Hematopoietic multipotent progenitor cell (in vitro differentiated cells): ENCODE measurements at places on chromosomes 1 and 21.
A peak's percentile ranks its signal among the peaks of the same experiment; 100 is the strongest.

GRCh38 chr1:245856944-245857531, 650.0 kb downstream of the SMYD3 start:
- no peak for DNase-seq

- DNase-seq: no peak
These were observed 127.2 kb downstream of the FOXD2 start for GRCh38 chr1:47565092-47565491.

- no peak for DNase-seq
These were observed 66.8 kb upstream of the BACH1 start for GRCh38 chr21:29231756-29232529.

GRCh38 chr1:109787211-109787844, 23.6 kb upstream of the EPS8L3 start:
- DNase-seq: no peak

DNA sequence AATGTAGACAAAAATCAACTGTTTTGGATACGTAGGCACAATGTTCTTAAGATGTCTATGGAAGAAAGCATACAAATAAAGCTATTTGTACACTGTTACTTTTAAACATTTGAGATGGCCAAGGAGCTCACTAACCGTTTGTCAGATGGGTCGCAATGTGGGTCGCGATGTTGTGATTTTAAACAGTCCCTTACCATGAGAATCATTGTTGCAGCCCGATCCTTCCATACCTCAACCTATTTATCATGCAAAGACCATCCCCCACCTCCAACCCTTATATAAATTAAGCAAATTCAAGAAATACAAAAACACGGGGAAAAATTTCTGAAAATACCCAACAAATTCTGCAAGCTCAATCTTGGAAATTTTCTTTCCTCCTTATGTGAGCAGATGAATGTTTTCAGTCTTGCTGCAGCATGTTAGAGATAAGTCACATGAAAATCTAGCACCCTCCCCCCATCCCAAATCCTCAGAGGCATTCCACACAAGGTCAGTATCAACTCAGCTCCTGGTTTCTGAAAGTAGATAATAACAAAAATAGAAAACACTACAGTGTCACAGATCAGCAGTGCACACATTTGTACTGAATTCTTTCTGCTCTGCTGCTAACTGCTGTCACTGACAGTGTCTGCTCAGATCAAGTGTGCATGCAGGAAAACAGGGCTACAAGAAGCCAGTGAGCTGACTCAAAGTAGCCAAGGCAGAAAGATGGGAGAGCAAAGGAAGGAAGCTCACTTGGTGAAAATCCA, 92.9 kb upstream of the TTC39A start:
- no peak for DNase-seq

DNA sequence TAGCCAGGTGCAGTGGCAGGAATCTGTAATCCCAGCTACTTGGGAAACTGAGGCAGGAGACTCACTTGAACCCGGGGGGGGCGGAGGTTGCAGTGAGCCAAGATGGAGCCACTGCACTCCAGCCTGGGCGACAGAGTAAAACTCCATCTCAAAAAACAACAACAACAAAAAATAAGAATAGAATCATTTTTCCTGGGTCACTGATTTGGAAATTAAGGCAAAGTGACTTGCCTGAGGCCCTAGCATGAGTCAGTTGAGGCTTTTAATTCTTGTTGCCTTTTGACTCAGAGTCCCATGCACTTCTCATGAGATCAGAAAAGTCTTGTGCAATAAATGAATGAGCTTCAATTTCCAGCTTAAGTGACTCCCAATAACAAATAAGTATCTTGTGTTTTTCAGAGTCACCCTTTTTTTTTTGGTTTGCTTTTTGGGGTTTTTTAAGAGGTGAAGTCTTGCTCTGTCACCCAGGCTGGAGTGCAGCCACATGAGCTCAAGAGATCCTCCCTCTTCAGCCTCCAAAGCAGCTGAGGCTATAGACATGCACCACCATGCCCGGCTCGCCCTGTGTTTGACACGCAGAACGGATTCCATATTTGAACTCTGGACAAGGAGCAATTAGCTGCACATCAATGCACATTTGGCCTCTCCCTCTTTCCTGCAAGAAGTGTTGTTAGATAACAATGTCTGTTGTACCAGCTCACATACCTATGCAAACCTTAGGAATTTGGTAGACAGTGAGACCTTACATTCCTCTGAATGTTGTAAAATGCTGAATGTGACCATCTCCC, 3.4 kb upstream of the PLEKHM2 start:
- DNase-seq: no peak

- DNase-seq: no peak
These were observed 487 bp downstream of the HJV start for GRCh38 chr1:146021050-146021445.

DNA sequence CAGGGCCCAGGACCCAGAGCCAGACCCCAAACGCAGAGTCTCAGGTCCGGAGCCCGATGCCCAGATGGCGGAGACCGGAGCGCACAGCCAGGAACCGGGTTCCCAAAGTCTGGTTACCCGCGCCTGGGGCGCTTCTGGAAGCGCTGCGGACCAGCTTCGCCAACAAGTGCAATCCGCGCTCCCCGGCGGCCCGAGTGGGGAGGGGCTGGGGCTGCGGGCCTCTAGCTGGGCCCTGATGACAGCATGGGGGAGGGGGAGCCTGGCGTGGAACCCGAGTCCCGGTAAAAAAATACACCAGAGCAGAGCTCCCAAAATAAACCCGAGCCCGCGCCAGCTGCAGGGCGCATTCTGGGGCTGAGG, 494 bp downstream of the NT5C1A start:
- no peak for DNase-seq

DNA sequence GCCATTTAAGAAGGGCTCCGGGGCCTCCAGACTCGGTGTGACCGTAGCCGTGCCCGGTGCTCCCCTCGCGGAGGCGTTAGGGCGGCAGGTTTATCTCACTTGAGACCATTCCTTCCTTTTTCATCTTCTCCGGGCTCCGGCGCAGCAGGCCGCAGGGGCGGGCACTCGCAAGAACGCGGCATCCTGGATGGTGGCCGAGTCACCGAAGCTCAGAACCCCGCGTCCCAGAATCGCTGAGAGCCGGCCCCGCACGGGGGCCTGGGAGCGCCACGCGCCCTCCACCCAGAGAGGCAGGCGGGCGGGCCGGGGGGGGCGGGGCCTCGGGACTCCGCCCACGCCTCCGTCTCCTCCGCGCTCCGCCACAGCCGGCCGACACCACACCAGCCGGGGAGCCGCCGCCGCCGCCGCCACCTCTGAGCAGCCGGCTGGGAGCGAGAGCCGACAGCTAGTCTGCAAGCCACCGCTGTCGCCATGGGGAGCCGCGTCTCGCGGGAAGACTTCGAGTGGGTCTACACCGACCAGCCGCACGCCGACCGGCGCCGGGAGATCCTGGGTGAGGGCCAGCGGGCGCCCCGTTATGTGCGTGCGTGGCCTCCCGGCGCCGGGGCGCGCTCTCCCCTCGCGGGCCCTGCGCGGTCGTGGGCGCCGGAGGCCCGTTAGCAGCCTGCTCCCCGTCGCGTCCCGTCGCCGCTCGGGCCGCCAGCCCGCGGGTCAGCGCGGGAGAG, at the start of gene DEGS1:
DEGS1 (plus strand) TSS at position 375 of the 725 bp plus-strand sequence; CDS start at position 472, 97 bp downstream.
- DNase-seq: peak; percentile 90

- peak; percentile 4 for DNase-seq
These were observed 25.6 kb upstream of the MOB3C start for GRCh38 chr1:46642115-46642680.

GRCh38 chr1:28580722-28581530, 11.1 kb upstream of the RAB42 start:
- DNase-seq: peak; percentile 71

- no peak for DNase-seq
These were observed 13.2 kb downstream of the COQ8A start for GRCh38 chr1:226953175-226953800.

- DNase-seq: no peak
These were observed 63.9 kb downstream of the KCNK2 start for GRCh38 chr1:215146240-215146975.

DNA sequence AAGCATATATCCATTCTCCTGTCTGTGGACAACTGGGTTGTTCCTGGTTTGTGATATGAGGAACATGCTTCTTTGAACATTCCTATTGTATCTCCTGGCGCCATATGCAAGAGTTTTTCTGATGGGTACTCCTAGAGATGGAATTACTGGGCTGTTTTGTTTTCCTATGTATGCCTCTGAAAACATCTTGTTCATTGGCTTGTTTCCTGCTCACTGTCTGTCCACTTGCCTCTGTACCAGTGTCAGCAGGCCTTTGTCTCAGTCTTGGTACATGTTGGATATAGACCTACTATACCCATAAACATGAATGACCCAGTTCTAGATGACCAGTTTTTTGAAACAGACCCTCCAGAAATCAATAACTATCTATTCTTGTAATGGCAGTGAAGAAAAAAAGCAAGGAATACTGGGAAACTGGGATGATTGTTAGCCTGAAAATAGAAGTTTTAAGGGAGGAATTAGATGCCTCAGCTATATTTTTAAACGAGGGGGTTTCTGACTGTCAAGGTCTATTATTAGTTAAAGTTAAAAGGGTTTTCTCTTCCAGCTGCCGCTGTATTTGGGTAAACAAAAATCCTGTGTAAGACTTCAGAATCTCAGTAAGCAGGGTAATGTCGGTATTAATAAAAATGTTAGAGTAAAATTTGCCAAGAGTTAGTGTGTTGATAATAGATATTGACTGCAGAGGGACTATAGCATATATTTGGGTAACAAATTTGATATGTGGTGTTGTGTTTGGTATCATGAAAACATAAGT, 103.6 kb downstream of the RYR2 start:
- no peak for DNase-seq

DNA sequence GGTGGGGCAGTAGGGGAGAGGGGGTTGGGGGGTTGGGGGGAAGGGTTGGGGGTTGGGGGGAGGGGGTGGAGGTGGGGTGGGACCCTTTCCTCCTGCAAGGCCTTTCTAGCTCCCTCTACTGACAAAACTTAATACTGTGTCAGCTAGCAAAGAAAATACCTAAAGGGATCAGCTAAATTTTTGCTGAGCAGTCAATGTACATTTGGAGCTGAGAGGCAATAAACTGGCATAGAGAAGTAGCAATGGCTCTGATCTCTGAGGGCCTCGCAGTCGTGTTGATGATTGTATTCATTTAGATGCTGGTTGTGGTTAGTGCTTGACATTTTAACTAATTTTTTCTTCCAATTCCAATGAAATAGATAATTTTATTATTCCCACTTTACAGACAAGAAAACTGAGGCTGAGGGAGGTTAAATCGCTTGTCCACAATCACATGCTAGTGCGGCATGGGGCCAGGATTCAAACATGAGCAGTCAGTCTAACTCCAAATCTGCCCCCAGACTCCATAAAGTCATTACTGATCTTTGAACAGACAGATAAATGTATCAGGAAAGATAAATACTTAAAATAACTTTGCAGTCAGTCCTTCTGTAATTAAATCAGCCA, 357.1 kb downstream of the DISC1 start:
- no peak for DNase-seq

- no peak for DNase-seq
These were observed 7.5 kb upstream of the G0S2 start for GRCh38 chr1:209667708-209668107.

GRCh38 chr1:22107126-22107525, 35.8 kb downstream of the WNT4 start:
- DNase-seq: no peak

- no peak for DNase-seq
These were observed 251.0 kb downstream of the OLFM3 start for GRCh38 chr1:101745551-101746270.

DNA sequence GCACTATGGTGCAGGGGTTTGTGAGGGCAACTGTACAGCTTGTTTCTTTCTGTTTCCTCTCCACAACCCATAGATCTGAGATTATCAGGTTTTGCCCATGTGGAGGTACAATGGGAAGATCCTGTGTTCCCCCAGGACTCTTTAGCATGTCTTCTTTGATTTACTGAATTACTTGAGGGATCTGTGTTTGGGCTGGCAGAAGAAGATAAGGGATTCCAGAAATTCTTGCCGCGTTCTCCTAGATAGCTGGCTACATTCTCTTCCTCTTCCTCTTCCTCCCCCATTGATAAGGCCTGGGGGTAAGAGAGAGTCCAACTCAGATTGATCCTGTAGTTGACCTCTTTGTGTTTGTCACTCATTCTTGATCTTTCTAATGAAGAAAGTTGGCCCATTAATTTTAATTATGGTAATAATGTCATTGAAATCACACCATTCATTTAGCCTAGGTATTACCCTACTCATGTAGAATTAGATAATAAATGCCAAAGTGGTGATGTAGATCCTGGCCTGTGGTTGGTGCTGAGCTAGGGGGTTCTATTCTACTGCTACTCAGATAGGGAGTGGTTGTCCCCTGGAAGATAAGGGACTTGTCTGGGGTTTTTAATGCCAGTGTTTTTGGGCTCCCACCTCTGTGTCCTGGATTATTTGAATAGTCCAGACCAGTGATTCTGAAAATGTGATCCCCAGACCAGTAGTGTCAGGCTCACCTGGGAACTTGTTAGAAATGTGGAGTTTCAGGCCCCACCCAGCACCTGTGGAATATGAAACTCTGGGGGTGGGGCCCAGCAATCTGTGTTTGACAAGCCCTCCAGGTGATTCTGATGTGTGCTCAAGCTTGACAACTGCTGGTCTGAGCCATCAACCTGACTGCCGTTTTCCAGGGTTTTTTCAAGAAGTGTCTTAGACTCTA, 122.2 kb downstream of the NOS1AP start:
- no peak for DNase-seq

- no peak for DNase-seq
These were observed 644.2 kb upstream of the PLXNA2 start for GRCh38 chr1:208888376-208888775.

- no peak for DNase-seq
These were observed 2.1 kb downstream of the NIPAL3 start for GRCh38 chr1:24417681-24418080.

DNA sequence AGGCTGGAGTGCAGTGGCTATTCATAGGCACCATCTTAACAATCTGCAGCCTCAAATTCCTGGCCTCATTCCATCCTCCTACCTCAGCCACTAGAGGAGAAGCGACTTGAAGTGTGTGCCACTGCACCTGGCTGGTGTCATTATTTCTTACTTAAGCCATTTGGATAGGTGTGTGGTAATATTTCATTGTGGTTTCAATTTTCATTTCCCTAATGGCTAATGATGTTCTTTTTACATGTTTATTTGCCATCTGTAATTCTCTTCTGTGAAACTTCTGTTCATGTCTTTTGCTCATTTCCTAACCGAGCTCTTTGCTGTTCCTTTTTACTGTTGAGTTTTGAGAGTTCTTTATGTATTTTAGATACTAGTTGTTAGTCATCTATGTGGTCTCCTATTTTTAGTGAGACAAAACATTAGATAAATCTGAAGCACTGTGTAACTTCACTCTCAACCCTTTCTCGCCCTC, 66.8 kb downstream of the SLC27A3 start:
- no peak for DNase-seq
